Left lung (tissue), 14 donors: ENCODE measurements at places on chromosomes 1 and 21. TPM values are rescaled to one million over a fixed set of nuclear protein-coding genes. Genes with fewer than 3 reads are reported as not detected.

OR2L2 gene
- total RNA-seq = not detected

UBE2Q1 gene
- 90.8 TPM for total RNA-seq

ASPM gene
- total RNA-seq = 1.1 TPM

OPRD1 gene
- total RNA-seq = not detected

LENEP gene
- total RNA-seq = 0.52 TPM

LORICRIN gene
- not detected for total RNA-seq

ANKRD65 gene
- 18.4 TPM for total RNA-seq

NTRK1 gene
- 0.47 TPM for total RNA-seq

PLA2G4A gene
- total RNA-seq = 10.5 TPM

USP16 gene
- total RNA-seq = 31.9 TPM

S100A1 gene
- total RNA-seq = 0.93 TPM
